ENCODE measurements at places on chromosomes 13 and 19.

DNA sequence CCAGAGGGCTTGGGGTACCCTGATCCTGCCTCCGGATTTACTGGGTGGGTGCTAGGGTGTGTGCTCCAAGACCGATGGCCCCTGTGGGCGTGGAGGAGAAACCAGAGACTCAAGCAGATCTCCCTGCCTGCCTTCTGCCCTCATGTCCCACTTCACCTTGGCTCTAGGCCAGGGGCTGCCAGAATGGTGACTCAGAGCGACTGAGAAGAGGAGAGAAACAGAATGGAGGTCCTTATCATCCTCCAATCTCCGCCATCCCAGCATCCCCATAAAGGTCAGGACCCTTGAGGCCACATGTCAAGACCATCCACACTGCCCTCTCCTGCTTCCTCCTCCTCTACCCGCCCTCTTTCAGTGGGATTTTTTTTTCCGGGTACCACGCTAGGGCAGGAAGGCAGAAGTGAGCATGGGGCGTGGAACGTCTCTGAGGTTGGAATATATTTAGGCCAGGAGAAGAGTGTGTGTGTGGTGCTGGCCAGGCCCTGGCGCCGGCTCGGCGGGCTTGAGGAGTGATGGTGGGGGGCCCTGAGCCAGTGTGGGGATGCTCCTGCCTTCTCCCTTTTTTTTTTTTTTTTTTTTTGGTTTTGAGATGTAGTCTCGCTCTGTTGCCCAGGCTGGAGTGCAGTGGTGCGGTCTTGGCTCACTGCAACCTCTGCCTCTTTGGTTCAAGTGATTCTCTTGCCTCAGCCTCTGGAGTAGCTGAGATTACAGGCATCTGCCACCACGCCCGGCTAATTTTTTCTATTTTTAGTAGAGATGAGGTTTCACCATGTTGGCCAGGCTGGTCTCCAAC lies 22.3 kb downstream of the IER2 start:
- no peak for DNase-seq

DNA sequence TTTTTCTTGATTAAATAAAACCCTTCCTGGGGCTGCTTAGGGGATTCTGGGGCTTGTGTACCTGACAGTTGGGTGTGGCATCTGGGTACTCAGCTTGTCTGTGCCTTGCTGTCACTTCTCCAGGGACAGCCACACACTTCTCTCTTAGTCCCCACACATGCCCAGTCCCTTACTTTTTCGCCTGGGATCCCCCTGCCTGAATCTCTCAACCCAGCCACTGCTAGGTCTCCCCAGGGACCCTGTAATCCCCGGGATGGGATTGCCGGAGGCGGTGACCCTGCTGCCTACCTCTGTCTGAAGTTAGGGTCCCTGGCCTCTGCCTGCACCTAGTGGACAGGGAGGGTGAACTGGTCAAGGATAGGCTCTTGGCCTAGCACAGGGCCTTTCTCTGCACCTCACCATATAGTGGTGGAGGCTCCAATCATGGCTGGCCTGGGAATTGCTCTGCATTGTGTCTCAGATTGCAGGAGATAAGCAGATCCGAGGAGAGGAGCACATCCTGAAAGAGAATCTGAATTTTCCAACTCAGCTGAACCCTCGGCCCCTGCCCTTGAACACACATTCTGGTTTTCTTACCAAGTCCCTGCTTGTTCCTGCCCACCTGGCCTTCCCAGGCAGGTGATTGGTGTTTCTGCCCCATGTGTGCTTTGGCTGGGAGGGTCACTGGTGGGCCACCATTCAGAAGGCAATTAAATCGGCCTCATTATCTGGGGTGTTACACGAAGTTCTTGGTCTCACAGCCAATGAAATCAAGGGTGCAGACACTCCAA lies 8.7 kb upstream of the ZNF492 start:
- no peak for DNase-seq

DNA sequence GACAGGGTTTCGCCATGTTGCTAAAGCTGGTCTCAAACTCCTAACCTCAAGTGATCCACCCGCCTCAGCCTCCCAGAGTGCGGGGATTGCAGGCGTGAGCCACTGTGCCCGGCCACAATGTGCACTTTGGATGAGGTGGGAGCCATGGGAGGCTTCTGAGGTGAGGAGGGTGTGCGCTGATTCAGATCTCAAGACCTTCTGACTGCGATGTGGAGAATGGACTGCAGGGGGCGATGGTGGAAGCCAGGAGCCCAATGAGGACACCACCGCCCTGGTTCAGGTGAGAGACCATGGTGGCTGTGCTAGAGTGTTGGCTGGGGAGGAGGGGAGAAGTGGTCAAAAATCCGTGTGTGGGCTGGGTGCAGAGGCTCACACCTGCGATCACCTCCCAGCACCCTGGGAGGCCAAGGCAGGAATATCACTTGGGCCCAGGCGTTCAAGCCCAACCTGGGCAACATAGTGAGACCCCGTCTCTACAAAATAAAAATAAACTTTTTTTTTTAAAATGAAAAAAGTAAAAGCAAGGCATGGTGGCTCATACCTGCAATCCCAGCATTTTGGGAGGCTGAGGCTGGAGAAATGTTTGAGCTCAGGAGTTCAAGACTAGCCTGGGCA lies 5.6 kb downstream of the INAFM1 start:
- peak; percentile 46 for DNase-seq

DNA sequence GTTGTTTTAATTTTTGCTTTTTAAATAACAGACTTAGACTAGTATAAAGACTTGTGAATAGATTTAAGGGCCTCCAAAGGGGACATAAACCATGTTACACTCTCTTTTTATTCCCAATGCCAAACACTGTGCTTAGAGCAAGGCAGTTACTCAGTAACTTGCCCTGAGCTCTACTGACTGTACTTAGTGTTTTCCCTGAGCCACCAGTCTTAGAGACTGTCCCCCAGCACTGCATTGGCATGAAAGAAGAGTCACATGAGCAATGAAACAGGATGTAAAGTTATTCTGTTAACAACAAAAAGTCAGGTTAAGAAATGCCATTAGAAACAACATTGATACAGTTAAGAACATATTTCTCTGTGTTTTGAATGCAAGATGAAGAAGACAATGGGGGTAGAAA lies 187.9 kb downstream of the TBC1D4 start:
- no peak for DNase-seq

GRCh38 chr13:97110936-97111335 lies 111.2 kb upstream of the MBNL2 start:
- DNase-seq: no peak

GRCh38 chr19:39951686-39952085 lies 17.3 kb upstream of the FCGBP start:
- no peak for DNase-seq

DNA sequence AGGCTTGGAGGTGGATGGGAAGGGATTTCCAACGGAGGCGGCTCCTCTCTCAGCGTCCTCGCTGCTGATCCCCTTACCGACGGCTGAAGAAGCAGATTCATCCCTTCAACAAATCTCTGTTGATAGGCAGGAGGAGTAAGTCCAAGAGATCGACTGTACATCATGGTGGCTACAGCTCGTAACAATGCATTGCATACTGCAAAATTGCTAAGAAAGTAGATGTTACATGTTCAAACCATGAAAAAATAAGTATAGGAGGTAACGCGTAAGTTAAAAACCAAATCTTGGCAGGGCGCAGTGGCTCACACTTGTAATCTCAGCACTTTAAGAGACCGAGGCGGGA lies 468 bp upstream of the SLC39A3 start:
- no peak for DNase-seq

DNA sequence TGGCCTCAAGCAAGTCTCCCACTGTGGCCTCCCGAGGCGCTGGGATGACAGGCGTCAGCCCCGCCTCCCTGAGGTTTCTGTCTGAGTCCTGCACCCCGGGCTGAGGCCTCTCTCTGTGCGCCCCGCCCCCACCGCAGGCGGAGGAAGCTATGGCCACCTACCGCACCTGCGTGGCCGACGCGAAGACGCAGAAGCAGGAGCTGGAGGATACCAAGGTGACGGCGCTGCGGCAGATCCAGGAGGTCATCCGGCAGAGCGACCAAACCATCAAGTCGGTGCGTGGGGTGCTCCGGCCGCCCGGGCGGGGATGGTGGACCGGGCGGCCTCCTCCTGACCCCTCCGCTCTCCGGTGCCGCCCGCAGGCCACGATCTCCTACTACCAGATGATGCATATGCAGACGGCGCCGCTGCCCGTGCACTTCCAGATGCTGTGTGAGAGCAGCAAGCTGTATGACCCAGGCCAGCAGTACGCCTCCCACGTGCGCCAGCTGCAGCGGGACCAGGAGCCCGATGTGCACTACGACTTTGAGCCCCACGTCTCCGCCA lies 12.7 kb downstream of the ARHGAP45 start:
- no peak for DNase-seq

GRCh38 chr19:49347835-49348234 lies 12.6 kb downstream of the CD37 start:
- DNase-seq: peak; percentile 72

- no peak for DNase-seq
Observed at GRCh38 chr19:1253514-1254080, 5.2 kb downstream of the MIDN start.

- no peak for DNase-seq
Observed at GRCh38 chr13:95241321-95241720, 59.9 kb downstream of the ABCC4 start.
